ENCODE measurements at places on chromosomes 4 and X. TPM values are rescaled to one million over a fixed set of nuclear protein-coding genes. Genes with fewer than 3 reads are reported as not detected.

BEX1 gene
- 76.8 TPM for total RNA-seq

USP17L15 gene
- total RNA-seq = not detected

SYNPO2 gene
- total RNA-seq = 4.2 TPM

NR3C2 gene
- total RNA-seq = 3.0 TPM

MAGEA11 gene
- total RNA-seq = not detected

GAGE12G gene
- not detected for total RNA-seq

GRCh38 chrX:154457491-154458115, 478 bp upstream of the PLXNA3 start:
- peak; percentile 65 for DNase-seq

DNA sequence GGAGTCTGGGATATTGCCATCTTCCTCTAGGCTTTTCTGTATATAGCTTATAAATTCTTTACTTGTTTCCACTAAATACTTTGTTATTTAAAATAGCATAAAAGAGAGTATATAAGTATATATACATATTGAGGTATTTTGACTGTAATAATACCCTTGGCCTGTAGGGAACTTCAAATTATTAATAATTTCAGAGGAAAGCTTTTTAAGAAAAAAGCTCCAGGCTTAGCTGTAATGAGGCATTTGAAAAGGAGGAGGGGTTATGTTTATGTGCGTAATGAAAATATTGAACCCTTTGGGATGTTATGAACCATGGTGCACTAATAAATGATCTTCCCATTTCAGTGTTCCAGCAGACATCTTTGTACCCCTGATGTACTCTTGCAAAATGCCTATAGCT, 578.1 kb downstream of the RPA4 start:
- no peak for DNase-seq

DNA sequence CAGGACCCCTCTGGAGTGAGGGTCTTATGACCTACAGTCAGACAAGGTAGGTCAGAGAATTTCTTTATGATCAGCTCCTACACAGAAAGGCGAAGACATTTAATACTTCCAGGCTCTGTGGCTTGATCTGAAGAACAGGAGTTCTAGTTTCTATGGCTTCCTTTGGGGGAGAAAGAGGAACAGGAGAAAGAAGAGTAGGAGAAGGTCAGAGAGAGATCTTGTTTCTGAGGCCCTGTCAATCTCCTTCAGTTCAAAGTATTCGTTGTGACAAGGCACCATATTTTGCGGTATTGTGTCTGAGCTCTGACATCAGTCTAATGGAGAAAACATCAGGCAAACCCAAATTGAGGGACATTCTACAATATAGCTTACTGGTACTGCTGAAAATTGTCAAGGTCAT, 16.7 kb downstream of the TMSB4X start:
- DNase-seq = no peak

DNA sequence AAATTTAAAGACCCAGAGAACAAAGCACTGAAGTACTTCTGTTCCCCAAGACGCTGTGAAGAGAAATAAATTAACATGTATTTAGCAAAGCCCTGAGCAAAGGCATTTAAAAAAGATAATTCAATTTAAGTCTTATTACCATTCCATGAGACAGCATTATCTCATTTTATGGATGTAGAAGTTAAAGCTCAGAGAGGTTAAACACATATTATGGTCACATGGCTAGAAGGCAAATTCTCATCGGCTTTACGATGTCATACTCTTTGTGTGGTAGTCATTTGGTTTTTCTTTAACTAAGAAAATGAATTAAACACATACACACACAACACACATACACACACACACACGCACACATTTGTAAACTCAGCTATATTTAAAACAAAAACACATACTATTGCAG, 262.7 kb downstream of the HS3ST1 start:
- no peak for DNase-seq

DNA sequence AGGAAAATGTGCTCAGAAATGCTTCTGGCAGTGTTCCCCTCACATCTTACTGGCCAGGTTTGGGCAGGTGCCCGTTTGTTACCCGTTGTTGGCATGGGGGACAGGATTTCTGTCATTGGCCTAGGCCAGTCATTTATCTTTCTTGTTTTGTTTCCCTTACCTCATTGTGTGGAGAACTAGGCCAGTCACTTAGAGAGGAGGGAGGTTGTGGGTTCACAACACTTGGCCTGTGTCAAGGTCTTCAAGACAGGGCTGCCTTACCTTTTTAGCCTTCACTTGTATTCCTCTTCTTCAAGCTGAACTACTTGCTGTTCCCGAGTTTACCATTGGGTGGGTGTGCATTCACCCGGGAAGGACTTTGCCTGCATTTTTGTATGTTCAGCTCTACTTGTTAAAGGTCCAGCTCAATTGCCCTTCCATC, 17.7 kb downstream of the SNX25 start:
- DNase-seq = peak; percentile 43

GRCh38 chr4:132564920-132565319, 584.2 kb upstream of the PCDH10 start:
- no peak for DNase-seq

- no peak for DNase-seq
These were observed 116.5 kb upstream of the NDST4 start for GRCh38 chr4:115229873-115230272.

DNA sequence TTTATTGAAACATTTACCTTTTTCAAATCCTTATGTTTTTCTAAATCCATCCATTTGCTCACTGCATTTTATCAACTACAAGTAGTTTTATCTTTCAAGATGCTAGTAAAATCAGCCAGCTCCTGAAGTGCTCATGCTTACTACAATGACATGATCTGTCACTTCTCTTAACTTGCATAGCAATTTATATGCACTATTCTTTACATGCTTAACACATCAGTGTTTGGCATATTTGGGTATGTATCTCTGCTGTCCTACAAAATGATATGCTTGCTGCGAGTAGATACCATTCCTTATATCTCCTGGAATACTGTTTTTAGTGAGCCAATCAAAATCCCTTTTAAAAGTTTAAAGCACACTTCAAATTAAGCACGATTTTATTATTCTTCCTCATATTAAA, 2726.8 kb downstream of the PCDH7 start:
- DNase-seq = no peak

DNA sequence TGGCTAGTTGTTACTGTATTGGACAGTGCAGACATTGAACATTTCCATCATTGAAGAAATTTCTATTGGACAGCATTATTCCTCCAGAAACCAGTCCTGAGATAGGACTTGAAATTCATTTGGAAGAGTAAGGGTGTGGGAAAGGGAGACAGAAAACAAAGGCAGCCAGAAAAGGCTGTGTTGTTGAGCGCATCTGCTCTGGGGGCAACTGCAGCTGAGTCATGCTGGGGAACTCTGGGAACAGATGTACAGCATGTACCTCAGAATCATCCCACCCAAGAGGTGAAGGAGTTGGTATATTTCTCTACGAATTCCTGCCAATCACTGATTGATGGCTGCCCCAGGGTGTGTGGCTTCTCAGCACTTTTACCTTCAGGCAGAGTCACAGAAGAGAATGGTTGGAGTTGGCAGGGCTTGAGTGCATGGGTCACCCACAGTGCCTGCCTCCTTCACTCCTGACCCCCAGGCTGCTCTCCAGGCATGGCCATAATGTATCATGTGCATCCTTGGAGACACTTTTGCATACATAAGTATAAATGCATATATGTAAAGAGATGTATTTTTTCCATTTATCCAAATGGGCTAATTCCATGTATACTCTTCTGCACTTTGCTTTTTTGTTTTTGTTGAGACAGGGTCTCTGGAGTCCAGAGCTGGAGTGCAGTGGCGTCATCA, 39.4 kb downstream of the GEMIN8 start:
- DNase-seq = no peak

Data from H1 (cell line).